Activated T-helper 1 cell treated with Interleukin-2 at 50 U/mL for 16 hours (primary cell): ENCODE measurements at places on chromosomes 16 and 17.
A peak's percentile ranks its signal among the peaks of the same experiment; 100 is the strongest.

GRCh38 chr17:64470625-64471024 lies 21.7 kb downstream of the MILR1 start:
- DNase-seq = no peak

DNA sequence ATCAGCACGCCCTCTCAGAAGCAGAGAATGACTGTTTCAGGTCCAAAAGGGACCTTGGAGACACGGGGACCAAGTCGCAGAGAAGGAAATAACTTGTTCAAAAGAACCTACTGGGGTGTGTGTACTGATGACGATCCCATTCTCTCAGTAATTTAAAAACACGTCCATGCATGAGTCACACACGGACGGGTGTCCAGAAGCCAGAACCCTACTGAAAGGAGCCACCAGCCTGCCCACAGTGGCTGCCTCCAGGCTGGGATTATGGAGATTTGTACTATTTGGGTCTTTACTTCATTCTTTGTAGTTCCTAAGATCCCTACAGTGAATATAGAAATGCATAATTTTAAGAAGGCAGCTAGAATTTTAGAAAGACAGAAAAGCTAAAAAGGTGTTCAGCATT lies 27.8 kb downstream of the TMEM204 start:
- DNase-seq = no peak

- no peak for DNase-seq
Measured at GRCh38 chr17:80584176-80584905, 39.7 kb downstream of the RPTOR start.

DNA sequence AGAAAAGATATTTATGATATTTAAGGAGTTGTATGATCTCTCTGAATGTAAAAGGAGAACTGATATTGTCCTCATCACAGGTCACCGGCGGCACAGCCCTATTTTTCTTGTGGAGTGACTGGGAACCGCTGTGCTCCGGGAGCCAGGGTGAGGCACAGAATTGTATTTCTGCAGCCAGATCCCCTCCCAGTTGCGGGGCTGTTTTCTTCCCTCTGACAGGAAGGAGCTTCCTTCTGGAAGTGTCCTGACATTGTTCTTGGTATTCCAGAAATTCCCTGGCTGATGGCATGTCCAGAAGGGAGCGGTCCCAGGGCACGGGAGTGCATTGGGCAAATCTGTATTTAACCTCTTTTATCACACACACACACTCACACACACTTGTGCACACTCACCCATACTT lies 268.6 kb upstream of the FOXF1 start:
- no peak for DNase-seq

DNA sequence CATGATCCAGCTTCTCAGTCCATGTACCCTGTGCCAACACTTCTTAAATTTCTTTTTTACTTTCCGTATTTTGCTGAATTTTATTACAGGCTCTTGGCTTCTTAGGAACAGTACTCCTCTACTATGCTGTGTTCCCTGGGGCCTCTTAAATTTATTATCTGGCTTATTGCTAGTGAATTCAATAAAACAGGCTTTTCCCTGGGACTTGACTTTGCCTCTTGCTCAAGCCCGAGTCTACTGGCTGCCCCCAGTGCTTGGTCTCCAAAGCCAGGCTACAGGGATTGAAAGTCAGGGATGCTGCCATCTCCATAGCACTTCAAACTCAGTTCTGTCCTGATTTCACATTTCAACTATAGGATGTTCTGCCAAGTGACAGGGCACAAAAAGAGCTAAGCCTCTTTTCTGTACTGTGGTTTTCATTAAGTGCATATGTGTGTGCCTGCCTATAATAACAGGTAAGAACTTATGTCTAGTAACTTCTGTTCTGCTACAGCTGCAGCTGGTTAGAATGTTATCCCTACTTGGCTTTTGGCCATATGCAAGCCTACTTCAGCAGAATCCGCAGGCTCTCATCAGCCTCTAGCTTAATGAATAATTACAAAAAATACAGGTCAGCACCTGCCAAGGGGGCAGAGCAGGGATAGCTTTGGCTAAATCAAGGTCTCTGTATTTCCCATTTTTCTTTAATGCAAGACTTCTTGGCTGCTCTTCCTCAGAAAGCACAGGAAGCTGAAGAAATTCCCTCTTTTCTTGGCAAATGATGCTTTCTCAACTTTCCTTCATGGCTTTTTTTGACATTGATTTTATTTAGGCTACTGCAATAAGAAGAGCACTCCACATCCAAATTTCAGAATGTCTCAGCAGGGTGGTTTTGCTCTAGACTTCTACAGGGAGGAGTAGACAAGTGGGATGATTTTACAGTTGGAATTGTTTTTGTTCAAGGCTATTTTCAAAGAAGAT lies 8.2 kb downstream of the FAM20A start:
- no peak for DNase-seq

DNA sequence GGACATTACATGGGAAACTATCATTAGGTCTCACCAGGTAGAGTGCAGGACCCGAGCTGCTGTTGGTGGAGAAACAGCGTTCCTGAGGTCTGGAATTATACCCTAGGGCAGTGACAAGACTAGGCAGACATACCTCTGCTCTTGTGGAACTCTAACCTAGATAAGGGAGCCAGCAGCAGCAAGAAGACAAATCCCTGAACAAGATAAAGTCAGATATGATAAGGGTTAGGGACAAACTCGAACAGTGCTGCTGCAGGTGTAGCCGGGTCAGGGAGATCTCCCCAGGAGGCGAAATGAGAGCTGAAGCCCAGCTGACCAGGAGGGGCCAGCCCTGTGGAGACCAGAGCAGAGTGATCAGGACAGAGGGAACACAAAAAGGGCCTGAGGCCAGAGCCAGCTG lies 34.7 kb downstream of the ARSG start:
- no peak for DNase-seq

GRCh38 chr16:28494121-28494851 lies at the start of gene APOBR:
APOBR (plus strand) TSS chr16:28494643; CDS start chr16:28494682, 39 bp downstream.
- DNase-seq = peak; percentile 79

GRCh38 chr16:1477033-1477432 lies 2.2 kb upstream of the CLCN7 start:
- DNase-seq = no peak

DNA sequence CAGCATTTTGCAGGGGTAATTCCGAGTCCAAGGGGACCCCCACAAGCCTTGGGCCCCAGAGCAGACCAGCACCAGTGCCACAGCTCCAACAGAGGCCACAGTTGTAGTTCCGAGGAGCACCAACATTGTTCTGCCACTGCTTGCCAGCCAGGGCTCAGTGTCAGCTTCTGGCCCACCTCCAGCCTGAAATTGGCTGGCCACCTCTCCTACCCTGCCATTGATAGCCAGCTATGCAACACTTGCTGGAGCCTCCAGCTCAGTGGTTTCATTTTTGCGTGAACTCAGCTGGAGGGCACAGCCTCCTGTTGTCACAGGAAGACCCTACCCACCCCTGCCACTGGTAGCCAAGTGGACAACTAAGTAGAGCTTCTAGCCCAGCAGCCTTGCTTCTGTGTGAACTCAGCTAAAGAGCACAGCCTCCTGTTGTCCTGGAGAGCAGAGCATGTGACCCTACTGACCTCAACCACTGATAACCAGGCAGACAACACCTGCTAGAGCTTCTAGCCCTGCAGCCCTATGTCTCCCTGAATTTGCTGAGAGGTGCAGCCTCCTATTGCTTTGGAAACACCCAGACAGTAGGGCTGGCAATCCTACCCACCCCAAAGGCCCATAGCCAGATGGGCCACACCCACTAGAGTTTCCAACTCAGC lies 24.9 kb downstream of the HYDIN start:
- DNase-seq = no peak

DNA sequence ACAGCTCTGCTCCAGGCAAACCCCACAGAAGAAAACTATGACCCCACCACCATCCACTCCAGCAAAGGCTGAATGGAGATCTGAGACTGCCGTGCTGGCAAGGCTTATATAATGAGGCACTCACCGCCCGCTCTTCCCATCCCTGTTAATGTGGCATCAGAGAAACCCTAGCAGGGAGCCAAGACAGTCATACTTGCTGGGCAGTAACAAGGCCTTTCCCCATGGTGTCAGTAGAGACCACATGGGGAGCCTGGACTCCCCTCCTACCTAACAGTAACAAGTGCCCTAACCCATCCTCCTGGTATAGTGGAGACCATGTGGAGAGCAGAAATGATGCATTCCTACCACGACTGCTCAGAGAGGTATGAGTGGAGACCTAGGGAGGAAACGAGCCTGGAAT lies 235.2 kb downstream of the C16orf78 start:
- no peak for DNase-seq

- no peak for DNase-seq
Measured at GRCh38 chr16:57669476-57670162, 1.5 kb downstream of the ADGRG3 start.

DNA sequence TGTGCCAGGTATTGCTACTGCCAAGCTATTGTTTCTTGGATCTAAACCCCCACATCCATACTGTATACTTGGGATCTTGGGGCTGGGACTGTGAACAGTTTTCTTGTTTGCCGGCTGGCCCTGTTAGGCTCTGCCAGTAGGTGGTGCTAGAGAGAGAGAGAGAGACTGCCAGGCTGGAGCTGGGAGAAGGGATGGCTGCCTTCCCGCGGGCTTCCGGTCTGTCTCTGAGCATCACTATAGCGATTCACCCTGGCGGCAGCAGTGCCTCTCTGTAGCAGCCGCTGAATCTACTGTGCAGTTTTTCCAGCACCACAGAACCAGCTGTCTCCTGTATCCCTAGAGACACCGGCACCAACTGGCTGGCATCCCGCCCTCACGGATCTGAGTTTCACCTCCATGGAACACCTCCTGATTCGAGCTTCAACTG lies 201.2 kb downstream of the UTP18 start:
- DNase-seq = peak; percentile 8

DNA sequence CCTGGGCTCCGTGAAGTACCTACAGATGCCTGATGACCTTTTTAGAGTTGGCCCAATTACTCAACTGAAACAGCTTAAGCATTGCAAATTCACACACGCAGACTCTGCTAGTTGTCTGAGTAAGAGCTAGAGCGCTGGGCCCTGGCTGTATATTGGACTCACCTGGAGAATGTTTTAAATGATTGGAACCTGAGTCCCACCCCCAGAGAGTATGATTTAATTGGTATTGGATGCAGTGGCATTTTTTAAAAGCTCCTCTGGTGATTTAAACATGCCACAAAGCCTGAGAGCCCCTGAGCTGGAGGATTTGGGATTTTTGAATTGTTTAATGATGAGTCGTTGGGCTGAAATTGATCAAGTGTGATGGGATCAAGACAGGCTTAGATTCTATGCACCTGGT lies 143.9 kb upstream of the SDK2 start:
- no peak for DNase-seq

DNA sequence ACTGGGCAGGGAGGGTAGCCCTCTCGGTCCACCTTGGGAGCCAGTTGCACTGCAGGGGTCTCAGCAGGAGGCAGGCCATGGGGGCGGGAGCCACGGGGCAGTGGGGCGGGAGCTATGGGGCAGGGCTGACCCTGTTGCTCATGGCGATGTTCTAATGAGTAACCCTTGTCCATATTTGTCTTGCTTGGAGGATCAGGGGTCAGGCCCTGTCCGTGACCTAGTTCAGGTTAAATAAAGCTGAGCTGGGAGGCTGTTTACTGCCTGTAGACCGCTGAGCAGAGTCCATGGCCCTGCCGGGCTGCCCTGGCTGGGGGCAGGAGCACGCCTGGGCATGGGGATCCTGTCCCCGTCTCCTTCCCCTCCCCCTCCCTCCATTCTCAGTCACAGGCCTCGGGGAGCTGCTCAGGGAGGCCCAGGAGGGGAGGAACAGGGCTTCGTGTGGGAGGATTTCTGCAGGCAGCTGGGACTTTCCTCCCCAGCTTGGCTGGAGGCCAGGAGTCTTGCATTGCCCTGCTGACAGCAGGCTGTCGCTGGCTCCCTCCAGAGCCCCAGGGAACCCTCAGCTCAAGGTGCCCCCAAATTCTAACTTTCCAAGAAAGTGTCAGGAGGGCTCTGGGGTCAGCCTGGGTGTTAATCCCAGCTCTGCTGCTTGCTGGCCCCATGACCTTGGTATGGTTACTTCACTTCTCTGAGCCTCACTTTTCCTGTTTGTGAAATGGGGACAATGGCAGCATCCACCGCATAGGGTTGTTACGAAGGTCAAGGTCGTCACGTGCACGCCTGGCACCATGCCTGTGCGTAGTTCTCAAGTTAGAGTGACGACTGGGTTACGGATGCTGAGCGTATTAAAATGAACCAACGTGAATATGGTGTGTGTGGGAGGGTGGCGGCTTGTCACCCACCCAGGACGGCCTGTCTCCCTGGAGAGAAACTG lies 6.1 kb upstream of the SERPINF2 start:
- no peak for DNase-seq

DNA sequence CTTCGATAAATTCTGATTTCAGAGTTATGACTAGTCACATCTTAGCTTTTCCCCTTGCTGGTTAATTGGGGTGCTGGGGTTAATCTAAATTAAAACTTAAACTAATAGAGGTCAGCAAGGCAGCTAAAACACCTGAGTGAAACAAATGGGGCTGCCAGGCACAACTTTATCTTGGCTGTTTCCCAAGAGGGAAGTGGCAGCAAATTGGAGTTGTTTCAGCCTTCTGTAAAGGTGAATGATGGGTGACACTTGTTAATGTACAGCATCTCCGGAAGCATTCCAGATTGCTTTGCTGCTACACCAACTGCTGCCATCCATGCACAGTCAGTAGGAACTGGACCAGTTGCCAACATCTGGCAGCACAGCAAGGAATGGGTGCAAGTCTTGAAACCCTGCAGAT lies 43.9 kb downstream of the AATF start:
- no peak for DNase-seq

DNA sequence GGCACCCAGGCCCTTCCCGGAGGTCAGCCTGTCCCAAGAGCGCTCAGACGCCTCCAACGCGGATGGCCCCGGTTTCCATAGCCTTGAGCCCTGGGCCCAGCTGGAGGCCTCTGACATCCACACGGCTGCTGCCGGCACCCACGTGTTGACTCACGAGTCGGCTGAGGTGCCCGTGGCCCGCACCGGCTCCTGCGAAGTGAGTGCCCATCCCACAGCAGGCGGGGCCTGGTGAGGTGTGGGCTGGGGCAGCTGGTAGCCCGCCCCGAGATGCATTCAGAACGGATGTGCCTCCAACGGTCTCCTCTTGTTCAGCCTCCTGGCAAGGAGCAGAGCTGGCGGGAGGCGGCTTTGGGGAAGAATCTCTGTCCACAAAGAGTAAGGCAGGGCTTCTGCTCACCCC lies 2.7 kb downstream of the WDR90 start:
- DNase-seq = no peak

DNA sequence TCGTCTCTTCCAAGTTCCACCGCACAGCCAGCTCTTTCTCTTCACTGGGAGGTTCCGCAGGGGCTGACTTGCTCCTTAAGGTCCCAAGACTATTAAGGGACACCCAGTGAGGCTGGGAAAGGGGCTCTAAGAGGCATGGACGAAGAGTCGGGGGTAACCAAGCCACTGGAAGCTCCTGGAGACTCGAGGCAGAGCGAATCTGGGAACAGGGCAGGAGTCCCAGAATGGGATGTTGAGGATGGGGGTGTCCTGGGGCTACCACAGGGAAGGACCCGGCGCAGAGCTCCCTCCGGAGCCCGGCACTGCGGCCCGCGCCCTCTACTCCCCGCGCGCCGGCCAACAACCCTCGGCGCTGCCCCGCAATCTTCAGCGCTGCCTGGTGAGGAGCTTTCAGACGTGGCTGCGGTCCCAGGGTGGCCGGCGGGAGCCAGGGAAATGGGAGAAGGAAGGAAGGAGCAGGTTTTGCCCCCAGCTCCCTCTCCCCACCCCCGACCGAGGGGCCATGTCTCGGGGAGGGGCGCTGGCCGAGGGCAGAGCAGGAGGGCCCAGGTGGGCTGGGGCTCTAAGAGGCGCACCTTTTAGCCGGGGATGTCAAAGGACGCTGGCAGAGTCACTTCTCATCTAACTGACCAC lies 581 bp downstream of the CHST5 start:
- no peak for DNase-seq
